ENCODE measurements at places on chromosomes 7 and 10. TPM values are rescaled to one million over a fixed set of nuclear protein-coding genes. Genes with fewer than 3 reads are reported as not detected.

WEE2 gene
- total RNA-seq: not detected

ZCWPW1 gene
- 2.4 TPM for total RNA-seq

CLEC2L gene
- total RNA-seq: not detected

SYT15B gene
- total RNA-seq: 0.24 TPM

EPC1 gene
- 15.8 TPM for total RNA-seq

DNA sequence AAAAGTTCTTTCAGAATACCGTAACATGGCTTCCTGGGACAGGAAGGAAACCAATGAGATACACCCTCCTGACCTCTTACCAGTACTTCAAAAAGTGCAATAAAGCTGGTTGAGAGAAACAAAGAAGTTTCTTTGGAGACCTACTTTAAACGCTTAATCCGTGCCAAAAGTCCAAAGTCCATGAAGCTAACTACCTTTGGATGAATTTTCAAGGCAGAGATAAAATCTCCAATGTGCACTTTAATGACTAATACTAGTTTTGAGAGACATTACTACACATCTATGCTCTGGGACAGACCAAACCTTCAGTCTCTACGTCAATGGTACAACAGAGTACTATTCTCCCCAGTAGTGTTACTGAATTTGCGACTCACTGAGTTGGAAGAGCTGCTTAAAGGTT, 46.1 kb downstream of the UBE2H start:
- peak; percentile 24 for DNase-seq

DNA sequence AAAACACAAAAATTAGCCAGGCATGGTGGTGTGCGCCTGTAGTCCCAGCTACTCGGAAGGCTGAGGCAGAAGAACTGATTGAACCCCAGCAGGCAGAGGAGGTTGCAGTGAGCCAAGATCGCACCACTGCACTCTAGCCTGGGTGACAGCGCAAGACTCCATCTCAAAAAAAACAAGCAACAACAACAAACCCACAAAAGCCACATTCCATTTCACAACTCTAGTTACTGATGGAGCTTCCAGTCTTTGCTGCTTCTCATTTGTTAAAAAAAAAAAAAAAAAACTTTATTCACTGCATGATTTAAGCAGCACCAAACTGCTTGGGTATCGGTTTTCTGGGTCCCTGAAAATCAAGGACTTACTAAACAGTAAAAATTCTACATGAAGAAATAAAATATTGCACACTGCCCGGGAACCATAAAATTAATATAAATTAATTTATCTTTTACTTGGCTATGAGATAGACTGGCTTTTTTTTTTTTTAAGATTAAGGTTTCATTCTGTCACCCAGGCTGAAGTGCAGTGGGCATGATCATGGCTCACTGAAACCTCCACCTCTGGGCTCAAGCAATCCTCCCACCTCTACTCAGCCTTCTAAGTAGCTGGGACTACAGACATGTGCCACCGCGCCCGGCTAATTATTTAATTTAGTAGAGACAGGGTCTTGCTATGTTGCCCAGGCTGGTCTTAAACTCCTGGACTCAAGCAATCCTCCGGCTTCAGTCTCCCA, 42.0 kb downstream of the SRPK2 start:
- no peak for DNase-seq

DNA sequence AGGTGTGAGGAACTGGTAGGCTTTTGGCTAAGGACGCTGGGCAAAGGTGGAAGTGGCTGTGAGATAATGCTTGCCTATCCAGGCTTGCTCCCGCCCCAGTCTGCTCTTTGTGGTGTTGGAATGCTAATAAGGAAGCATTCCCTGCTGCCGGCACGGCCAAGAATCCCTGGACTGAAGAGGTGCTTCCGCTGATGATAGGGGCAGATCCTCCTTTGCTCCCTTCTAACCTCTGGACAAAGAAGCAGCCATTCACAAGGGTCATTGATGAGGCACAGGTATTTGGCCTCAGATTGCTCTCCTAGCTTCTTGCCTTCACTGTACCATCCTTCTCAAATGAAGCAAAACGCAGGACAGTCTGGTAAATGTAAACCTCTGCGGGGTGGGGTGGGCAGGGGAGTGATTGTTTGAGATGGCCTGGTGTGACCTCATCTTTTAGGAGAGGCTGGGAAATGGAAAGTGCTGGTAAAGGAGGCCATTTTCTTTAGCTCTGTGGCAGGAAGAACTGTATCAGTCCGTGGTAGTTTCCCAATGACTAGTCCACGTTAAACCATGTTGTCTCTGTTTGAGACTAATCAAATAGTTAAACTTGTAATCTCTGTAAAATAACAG, 1.7 kb downstream of the PGAM1 start:
- DNase-seq: peak; percentile 20

DNA sequence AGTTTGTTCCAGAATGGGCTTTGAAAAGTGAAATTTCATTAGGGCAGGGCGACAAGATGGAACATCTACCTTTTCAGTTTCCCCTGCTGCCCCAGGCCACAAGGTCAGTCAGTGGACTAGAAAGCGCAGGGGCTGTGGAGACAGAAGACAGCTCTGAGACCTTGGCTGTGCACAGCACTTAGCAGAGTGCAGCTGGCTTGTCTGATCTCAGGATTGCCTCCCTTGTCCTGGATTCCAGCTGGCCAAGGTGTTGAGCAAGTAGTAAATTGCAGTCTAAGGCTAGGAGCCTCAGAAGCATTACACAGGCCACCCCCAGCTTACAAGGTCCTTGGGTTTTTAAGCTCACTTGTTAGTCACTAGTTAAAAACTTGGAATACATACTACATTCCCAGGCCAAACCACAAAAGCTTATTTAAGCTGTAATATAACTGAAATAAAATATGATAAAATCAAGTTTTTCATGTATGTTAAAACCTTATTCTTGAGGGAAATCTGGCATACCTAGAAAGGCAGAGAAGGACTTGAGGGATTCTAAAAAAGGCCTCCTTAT, 67.3 kb upstream of the NPY start:
- no peak for DNase-seq

GRCh38 chr7:73424489-73424885, 9.1 kb upstream of the FZD9 start:
- no peak for DNase-seq

DNA sequence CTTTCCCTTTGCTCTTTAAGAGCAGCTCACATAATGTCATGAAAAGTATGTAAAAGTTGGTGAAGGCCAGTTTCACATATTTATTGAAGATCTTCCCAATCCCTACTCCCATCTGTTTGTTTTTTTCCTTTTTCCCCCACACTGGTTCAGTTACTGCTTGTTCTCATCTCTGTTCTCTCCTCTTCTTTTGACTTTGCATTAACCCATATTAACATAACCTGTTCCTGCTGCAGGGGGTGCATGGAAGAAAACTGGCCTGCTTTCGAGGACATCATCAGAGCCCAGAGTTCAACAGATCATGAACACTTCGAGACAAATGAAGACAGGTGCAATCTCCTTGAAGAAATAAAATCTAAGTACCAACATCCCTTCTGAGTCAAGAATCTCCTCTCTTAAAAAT, 93.3 kb upstream of the FAM3C start:
- DNase-seq: no peak

GRCh38 chr7:92547579-92547978, 19.0 kb downstream of the RBM48 start:
- no peak for DNase-seq

DNA sequence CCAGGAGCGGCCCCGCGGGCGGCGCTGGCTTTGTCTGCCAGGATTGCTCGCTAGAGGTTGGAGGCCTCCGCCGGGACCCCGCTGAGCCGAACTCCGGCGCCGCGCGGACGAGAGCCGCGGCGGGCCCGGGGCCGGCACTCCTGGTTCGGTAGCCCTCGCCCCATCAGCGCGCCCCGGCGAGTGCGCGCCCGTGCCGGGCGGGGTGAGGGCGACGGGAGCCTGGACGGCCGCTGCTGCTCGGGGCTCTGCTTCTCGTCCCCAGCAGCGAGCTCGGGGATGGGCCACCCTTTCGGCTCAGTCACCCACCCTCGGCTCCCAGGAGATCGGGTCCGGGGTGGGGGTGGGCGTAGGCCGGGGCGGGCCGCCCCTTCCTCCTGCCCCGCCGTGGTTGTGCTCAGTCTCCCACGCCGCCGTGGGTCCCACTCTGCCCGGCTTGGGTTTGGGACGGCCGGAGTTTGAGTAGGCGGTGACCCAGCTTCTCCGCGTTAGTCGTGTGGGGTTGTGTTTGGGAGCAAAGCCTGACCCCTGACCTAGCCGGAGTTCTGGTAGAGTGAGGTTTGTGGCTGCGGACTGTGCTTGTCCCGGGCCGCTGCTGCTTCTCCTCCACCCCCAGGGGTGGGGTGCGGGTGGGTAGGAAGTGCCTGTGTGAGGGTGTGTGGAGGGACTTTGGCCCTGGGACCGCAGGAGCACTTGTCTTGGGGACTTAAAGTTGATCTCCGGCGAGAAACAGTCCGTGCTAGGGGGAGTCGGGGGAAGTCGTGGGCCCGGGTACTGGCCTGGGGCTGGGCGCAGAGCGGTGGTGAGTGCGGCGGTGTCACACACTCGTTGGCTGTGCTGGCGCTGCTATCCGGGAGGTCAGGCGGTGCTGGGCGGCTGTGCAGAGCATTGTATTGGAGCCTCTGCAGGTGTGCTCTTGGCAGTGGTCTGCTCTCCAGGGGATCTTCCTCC, 677 bp downstream of the TSPAN14 start:
- no peak for DNase-seq

- no peak for DNase-seq
Observed at GRCh38 chr10:70723771-70724170, 51.5 kb downstream of the ADAMTS14 start.

DNA sequence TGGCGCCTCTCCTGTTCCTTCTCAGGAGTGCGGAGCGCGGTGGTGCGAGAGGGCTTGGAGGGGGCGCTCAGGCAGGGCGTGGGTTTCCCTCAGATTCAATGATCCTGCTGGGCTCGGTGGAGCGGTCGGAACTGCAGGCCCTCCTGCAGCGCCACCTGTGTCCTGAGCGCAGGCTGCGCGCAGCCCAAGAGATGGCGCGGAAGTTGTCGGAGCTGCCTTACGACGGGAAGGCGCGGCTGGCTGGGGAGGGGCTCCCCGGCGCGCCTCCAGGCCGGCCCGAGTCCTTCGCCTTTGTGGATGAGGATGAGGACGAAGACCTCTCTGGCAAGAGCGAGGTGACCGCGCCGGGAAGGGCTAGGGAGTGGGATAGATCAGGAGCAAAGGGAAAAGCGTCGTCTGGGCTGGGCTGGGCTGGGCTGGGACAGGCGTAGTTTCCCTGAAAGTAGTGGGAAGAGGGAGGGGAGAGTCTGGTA, 17.0 kb downstream of the FAM131B start:
- no peak for DNase-seq

DNA sequence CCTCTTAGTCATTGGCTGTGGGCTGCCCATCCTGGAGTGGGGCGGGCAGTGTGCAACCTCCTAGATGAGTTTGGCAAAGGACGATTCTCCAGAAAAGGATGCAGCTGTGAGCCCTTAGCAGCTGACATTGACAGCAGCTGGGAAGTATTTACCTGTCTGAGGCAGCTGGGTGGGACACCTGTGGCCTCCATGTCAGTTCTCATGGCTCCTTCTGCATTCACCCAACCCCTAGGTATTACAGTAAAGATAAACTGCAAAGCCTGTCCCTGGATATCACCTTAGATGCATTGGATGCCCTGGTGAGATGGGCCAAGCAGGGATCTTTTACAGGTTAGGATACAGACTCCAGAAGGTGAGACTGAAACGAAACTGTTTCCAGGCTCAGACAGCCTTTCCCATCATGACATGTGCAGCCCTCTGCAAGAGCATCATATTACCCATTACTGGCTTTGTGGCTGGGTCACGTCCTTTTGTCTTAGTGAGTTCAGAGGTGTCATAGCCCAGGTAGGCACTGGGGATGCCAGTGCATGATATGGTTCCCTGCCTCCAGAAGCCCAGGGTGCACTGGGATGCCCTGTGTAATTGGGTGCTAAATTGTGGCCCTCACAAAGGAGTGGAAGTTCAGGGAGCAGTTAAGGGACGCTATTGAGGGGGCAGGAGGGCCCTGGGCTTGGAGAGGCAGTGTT, 28.9 kb downstream of the MINDY4 start:
- no peak for DNase-seq

DNA sequence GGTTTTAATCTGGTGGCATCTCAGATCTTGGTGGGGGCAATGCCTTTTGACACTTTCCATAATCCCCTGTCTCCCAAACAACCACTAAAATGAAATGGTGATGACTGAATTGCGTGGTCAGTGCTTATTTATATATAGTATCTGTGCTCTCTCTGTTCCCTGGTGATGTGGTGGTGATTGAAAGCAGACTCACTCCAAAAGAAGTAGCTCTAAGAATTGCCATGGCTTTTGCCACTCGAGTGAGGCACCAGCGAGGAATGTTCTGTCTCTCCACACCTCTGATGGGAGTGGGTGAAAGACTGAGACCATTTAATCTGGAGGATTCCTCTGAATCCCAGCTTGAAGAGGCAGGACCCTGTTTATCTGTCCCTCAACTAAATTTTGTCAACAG, 2.8 kb downstream of the DUSP5 start:
- DNase-seq: peak; percentile 86

DNA sequence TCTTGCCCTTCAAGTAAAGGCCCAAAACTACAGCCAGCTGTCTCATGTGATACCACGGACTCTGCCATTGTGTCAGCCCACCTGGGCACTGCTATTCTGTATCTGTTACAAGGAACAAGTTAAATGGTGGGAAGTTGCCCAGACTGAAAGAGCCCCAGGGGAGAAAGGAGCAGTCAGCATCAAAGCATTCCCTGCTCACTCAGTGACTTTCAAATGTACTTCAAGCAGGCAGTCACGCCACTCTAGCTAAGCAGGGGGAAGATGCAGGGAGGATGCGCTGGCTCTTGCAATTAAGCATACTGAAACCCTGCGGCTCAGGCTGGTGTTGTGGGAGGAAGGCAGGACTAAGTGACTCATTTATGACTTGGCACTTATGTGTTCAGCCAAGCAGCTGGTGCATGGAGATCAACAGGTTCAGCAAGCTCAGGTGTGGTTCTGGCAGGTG, 1249.6 kb downstream of the TYW1 start:
- no peak for DNase-seq

- no peak for DNase-seq
Observed at GRCh38 chr10:14930610-14931009, 23.3 kb downstream of the DCLRE1C start.

DNA sequence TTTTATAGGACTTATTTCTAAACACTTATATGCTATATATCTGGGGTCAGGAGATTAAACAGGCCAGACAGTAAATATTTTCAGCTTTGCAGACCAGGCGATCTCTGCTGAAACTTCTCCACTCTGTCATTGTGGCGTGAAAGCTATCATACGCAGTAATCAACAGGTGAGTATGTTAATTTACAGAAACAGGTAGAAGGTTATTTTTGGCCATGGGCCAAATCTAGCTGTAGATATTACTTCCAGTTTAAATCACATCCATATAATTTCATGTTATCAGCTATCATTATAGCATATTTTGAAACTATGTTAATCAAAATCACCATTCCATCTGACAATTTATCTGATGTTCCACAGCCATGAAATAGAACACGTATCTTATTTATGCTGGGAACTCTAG, 67.8 kb downstream of the GPR37 start:
- DNase-seq: no peak

Data from HFFc6 (cell line).